CD4-positive, alpha-beta T cell treated with Interleukin-4 for 4 hours (primary cell): ENCODE measurements at places on chromosomes 5 and 9.

DNA sequence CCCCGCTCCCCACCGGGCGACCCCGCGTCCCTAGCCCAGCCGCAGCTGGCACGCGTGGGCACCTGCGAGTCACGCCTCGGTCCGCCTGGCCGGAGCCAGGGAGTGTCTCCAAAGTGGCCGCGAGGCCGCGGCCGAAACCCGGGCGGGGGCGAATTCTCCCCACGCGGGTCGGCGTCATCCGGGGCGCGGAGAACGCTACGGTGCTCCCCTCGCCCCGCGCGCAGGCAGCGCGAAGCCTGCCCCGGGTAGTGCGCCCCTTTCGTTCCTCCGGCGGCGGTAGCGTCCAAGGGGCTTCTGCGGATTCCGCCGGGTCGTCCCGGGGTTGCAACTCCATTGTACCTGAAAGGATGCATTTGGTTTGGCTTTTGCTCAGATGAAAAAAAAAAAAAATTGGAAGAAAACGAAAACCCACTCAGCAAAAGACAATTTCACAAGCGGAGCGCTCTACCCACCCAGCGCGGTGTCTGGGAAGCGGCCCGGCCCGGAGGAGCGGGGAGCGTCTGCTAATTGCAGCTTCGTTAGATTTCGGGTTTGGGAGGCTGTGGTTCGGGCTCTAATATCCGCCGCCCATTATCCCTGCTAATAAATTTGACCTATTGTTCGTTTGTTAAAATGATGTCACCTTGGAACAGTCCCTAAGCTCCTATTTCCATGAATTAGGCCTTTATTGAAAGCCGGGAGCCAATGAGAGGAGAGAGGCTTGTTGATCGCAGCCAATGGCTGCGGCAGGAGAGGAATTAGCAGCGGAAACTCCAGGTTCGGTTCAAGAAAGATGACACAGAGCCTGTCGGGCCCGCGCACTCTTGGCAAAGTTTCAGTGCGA, at the start of gene TLX3:
TSS of gene TLX3 (plus strand) at position 796 of the 823 bp plus-strand sequence. CDS start 118 bp downstream, outside the sequence.
- no peak for DNase-seq

GRCh38 chr5:66854416-66854815, 258.2 kb downstream of the MAST4 start:
- no peak for DNase-seq

- peak; percentile 72 for DNase-seq
These were observed 11.9 kb downstream of the CAPSL start for GRCh38 chr5:35926389-35927051.

- no peak for DNase-seq
These were observed 39.9 kb upstream of the EEIG1 start for GRCh38 chr9:128020692-128021091.

DNA sequence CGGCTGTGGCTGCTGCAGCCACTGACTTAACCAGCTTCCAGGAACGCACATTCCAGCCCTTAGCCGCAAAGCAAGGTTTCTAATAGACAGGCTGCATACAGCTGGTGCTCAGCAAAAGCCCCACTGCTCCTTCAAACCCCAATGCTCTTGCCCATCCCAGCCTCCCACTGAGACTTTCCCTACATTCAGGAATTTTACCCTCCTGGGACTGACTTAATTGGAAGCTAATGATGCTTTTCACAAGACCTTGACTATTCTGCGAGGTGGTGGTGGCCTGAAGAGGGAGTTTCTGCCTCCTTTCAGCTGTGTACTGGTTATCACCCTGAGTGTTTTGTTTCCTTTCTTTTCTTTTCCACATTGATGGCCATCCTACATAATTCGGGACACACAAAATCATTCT, 164.9 kb upstream of the IRX1 start:
- no peak for DNase-seq

DNA sequence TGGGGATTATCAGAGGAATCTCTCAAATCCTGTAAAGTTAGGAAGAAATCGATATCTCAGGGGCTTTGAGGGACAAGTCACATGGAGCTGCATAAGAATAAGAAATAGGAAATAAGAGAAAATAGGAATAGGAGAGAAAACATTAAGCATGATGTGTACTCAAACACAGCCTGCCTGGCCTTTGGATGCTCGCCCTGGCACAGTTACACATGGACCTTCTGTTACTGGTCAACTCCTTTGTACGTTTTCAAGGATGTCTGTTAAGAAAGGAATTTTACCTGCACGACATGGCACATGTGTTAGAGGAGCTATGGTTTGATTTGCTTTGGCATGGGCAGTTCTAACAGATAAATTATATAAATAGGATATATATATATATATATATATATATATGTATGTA, 321.2 kb downstream of the CDH12 start:
- no peak for DNase-seq

DNA sequence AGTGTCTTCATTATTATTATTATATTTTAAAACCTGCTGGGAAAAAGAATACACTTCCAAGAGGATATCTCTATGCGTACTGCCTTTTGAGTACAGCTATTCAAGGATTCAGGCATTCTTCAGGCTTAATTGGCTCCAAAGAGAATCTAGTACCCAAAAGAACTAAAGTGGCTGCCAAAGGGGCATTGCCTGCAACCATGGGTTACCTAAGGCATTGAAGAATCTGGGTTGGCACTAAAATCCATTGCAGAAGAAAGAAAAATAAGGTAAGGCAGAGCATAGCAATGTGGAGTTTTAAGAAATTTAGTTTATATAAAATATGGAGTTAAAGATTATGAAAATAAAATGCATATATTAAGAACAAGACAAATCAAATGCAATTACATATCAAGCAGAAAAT, 223.5 kb downstream of the TMEM161B start:
- DNase-seq: no peak

DNA sequence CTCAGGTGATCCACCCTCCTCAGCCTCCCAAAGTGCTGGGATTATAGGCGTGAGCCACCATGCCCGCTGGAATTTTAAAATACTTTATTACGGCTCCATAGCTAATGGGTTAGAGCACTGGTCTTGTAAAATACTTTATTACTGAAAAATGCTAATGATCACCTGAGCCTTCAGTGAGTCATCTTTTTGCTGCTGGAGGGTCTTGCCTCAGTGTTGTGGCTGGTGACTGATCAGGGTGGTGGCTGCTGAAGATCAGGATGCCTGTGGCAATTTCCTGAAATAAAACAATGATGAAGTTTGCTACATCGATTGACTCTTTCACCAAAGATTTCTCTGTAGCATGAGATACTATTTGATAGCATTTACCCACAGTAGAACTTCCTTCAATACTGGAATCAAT, 26.0 kb upstream of the GNE start:
- DNase-seq: no peak

DNA sequence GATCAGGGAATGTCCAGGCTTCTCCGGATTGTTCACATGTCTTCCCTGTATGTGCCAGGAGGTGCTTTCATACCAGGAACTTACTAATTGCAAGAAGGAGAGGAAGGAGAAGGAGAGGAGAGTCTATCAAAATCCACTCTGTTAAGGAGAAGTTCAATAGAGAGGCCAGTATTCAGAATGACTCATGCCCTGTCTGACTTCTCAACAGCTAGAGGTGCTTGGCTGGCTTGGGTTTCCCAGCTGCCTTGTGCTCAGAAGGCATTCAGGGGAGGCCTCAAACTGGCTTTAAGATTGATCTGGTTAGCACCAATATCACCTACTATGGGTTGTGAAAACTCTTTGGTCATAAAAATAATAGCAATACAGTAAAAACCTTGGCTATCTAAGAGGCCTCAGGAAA, 167.9 kb upstream of the GLRA1 start:
- no peak for DNase-seq

GRCh38 chr9:123121457-123121856, 88.0 kb downstream of the GPR21 start:
- DNase-seq: no peak

- DNase-seq: no peak
These were observed 13.2 kb upstream of the KIF12 start for GRCh38 chr9:114112325-114112724.

GRCh38 chr5:78521455-78521854, 127.1 kb downstream of the LHFPL2 start:
- no peak for DNase-seq

GRCh38 chr5:181043285-181044092, 3.4 kb downstream of the BTNL9 start:
- DNase-seq: no peak

- no peak for DNase-seq
These were observed 63.3 kb upstream of the SMC5 start for GRCh38 chr9:70195456-70195855.

DNA sequence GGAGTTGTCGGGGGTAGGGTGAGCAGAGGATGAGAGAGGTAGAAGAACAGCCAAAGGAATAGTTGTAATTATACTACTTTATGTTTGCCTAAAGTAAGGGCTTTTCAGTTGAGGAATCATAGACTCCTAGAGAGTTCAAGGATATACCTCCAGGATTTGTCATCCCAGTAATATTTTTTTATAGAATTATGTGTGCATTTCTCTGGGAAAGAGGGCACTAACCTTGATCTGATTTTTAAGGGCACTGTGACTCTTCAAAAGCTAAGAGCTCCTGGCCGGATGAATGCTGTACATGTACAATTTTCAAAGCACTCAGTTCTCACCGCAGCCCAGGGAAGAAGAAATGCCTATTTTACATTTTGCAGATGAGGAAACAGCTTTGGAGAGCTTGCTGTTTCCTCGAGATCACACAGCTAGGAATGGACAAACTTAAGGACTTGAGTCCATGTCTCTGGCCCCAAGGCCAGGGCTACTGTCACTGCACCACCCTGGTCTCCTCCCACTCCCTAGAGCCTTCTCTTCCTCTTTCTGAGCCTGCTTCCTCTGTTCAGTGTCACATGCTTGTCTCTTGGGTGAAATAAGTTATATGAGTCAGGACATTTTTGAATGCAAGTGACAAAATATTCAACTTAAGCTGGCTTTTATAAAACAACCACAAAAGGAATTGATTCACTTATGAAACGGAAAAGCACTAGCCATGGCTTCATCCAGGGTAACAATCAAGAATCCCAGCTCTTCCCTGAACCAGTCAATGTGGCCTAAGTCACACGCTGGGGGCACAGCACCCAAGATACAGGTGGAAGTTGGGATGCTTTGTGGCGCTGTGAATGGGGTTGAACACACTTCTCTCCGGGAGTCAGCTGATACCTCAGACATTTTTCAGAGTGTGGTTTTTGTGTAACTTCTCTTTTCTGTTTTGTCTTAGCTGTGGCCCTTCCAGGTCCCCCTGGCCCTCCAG, 45.7 kb upstream of the TGFBR1 start:
- peak; percentile 42 for DNase-seq

GRCh38 chr5:65262096-65262495, 219.6 kb downstream of the ADAMTS6 start:
- DNase-seq: no peak

DNA sequence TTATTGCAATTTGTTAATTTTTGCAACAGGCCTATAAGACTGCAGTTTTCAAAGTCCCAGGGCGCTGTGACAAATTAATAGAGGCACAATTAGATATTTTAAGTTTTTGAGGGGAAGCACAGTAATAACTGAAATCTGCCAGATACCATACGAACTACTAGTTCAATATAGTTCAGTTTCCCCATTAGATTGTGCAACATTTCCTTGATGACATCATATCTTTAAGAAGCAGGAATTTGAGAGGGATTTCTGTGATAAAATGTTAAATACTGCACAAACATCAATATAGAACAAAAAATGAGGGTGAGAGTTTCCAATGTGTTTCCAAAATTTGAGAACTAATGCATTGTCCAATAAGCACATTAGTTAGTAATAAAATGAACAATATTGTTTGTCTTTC, 56.7 kb upstream of the GRIN3A start:
- DNase-seq: no peak

DNA sequence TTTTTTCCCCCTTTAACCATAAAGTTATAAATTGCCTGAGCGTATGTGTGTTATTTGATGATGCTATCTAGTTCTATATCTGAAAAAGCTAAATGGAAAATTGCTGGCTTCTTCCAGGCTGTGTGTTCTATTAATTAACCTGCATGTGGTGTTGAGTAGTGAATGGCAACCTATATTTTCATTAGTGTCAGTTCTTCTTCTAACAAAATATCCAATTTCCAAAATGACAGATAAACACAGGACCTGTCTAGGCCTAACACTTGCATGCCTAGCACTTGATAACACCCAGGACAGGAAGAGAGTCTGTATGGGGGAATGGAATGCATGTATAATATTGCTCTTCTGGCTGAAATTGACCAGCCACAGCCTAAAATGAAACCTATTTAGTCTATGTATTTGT, 91.7 kb downstream of the CD180 start:
- no peak for DNase-seq

DNA sequence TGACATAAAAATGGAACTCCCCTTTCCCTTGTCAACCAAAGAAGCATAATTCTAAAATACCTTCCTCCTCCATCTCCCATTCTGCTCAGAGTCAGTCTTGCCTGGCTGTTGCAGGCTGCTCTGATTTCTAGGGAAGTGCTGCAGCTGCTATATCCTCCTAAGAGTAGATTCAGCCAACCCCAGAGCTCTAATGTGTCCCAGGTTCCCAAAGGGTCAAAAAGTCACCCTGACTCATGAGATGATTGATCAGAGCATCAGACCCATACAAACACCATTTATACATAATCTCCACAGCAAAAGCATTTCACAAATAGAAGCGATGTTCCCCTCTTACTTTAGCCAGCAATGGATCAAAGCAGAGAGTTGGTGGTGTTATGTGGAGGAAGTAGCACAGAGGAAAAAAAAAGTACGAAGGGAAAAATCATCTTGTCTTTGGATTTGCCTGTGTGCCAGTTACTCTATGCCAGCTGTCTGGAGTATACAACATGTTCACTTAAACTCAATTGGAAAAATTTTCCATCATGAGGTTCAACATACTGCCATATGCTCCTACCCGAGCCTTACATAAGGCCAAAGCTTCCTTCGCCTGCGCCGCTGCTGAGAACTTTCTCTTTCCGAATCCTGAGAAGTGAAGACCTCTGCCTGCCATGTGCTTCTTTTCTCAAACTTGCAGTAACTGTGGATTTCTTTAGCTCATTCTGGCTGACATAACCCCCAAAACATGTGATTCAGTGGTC, 258.0 kb downstream of the TLE4 start:
- no peak for DNase-seq

GRCh38 chr9:32782476-32783167, 718 bp upstream of the TMEM215 start:
- no peak for DNase-seq

DNA sequence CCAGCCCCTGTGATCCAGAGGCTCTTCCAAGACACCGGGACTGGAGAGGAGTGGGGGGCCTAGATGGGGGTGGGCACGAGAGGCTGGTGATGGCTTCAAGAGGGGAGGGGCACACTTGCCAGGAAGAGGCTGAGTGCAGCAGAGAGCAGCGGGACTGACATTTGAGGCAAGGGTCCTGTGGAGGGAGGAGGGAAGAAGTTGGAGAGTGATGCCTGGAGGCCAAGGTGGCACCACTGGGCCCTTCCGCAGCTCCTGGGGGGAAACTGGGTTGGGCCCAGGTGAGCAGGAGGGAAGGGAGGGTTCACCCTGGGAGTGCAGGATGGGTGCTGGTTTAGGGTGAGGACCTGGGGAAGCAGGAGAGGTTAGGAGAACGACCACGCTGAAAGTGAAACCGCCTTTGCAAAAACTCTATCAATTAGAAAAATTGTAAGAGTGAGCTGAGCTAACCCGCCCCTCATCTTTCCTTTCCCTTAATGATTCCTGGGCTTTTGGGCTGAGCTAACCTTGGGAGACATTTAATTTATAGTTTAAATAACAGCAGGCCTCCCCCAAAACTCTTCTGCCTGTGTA, 26.2 kb downstream of the ABO start:
- no peak for DNase-seq
